ENCODE measurements at places on chromosomes 12 and 14.

DNA sequence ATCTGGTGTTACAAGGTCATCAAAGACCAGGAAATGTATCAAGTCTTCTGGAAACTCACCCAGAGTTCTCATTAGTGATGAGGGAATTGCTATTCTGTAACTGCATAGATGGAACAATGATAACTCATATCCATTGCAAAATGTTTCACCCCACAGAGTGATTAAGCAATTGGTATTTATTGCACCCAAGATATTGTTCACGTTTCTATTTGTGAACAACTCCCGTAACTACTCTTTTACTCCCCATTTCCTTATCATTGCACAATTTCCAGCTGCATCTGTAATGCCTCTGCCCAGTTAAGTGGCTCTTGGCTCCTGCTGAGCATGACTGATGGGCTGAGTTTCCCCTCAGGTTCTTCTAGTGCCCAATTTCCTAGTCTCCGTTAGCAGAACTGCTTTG, 108.7 kb upstream of the PRICKLE1 start:
- no peak for DNase-seq

DNA sequence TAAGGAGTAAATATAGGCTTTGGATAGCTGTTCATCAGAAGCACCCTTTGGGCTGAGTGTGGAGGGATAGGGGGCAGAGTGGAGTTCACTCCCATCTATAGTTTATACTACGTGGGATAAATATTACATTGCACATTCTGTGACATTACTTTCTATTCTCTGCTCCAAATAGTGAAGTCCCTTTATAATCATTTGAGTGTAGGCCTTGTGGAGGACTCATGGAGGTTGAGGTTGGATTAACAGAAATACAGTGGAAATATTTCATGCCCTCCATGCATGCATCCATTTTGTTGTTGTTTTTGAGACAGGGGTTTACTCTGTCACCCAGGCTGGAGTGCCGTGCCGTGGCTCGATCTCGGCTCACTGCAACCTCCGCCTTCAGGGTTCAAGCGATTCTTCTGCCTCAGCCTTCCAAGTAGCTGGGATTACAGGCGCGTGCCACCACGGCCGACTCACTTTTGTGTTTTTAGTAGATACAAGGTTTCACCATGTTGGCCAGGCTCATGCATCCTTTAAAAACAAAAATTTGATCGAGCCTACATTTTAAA, 1.4 kb downstream of the CHPT1 start:
- no peak for DNase-seq

GRCh38 chr14:88043529-88044443, 38.9 kb downstream of the GPR65 start:
- DNase-seq, result no peak

DNA sequence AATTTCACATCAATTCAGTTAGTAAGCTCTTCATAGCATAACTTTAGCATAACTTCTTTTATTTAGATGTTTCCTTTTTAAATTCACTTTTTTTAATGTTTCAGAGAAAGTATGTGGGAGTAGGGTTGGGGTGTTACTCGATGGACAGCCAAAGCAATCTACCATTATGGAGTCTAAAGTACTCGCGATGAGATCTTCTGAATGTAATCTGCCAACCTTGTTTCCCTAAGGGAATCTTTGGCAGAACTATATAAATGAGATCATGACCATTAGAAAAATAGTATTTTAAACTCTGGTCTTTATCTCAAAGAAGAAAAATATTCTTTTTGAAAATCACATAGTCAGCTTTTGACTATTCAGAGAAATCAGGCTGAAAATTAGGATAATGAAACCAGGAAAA, 103.9 kb downstream of the BBS10 start:
- no peak for DNase-seq

GRCh38 chr14:93946541-93947090, 19.5 kb downstream of the FAM181A start:
- DNase-seq, result no peak

DNA sequence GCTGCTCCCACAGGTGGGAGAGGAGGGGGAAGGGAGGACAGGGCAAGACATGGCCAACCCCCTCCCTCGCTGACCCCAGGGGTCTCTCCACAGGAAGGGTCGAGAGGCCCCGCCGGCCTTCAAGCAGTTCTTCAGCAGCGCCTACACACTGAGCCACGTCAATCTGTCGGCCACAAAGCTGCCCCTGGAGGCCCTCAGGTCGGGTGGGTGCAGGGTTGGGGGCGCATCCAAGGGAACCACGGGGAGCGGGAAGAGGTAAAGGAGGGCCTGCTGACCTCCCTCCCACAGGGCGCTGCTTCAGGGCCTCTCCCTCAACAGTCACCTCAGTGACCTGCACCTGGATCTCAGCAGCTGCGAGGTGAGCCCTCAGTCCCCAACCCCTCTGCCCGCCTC, 6.1 kb downstream of the CARMIL3 start:
- no peak for DNase-seq

DNA sequence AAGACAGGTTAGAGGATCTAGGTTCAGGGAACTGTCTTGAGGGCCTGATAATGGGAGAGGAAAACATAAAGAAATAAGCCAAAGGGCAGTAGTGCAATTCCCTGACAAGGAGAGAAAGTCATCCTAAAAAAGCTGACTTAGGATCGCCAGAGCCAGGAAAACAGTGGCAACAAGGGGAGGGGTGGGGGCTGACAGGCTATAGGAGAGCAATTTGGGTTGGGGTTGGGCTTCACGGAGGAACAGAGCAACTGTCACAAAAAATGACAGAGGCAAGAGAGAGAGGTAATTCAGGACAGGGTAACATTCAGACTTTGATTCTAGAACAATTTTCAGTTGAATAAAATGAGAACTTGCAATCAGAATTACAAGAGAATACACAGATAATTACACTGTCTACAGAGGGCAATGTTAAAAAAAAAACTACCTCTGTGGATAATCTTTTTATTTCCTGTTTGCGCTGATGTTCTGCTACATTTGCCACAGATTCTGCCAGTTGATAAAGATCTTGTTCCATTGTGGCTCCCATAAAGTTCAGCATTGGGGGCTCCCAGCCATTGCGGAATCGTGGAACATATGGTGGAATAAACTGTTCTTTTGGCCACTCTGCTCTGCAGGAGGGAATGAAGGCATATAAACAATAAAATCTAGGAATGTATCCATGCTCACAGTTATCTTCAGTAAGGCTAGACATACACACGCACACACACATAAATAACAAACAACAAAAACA, 138.6 kb downstream of the EPS8 start:
- no peak for DNase-seq

- DNase-seq, result no peak
Observed at GRCh38 chr14:94367347-94368242, 20.8 kb downstream of the SERPINA1 start.

DNA sequence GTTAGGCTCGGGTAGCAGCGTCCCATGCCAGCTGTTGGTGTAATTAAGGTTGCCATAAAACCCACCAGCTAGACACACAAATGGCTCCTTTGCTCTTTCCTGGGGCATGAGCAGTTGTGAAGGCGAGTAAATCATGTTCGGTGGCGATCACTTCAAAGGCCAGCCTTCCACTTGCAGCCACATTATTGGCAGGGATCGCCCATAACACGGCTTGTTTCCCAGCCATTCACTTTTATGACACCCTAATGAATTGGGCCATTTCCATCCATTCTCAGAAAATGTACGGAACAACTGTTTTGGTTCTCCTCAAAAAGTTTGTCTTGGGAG, 63.4 kb downstream of the BEGAIN start:
- no peak for DNase-seq

GRCh38 chr14:99732436-99733210, 48.5 kb downstream of the CYP46A1 start:
- DNase-seq, result no peak

- no peak for DNase-seq
Observed at GRCh38 chr12:130746546-130746945, 30.4 kb upstream of the RIMBP2 start.

DNA sequence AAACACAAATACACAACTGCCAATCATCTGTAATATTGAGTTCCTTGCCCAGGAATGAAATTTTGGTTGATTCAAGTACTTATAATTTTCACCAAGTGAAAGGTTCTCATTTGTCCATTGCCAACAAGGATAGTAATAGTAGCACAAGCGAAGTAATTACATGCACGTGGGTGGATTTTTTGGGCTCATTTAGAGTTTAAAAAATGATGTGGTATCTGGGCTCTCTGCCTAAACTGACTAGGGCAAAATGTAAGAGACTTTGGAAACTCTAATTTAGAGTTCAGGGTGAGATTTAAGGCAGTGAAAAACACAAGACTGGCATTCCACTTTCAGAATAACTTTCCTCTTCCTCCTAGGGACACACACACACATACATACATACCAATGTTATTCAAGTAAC, 111.7 kb downstream of the MYRFL start:
- no peak for DNase-seq

- no peak for DNase-seq
Observed at GRCh38 chr14:78451319-78451695, 281.1 kb downstream of the NRXN3 start.

GRCh38 chr12:41011939-41012338, 176.2 kb upstream of the PDZRN4 start:
- DNase-seq, result no peak

GRCh38 chr14:29529418-29529817, 398.2 kb downstream of the PRKD1 start:
- no peak for DNase-seq

- no peak for DNase-seq
Observed at GRCh38 chr12:57518920-57519795, 1.2 kb downstream of the DDIT3 start.

DNA sequence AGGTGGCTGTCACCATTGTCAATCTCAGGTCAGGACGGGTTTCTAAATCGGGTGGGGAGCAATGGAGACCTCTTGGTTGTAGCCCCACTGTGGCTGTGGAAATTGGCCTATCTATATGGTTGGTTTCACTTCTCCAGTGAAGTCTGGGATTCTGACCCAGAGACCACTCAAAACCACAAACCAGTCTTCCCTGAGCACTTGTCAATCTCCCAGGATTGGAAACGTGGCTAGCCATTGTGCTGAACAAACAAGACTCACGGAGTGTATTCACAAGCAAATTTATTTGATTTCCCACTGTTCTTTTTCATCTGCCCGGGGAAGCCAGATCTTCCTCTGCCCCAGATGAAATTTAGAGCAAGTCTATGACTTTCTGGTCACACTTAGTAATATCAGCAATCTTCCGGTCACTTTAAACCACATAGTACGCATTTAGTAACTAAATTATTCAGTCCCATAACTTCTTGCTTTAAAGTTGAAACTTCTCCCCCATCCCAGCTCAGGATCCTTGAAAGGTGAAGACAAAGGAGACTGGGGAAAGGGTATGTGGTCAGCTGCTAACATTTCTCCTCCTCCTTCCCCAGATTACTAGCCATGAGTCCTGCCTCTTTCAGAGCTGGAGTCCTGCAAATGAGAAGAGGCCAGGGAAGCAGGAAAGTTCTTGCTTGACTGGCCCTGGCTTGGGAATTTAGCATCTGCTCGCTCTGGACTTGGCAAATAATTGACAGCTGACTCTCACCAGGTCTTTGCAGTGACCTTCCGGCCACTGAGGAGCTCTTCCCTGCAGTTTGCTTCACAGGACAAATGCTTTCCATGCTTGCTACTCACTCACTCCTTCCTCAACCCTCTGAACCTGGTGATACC, 123.2 kb upstream of the MAX start:
- DNase-seq, result no peak

GRCh38 chr14:71121001-71121400, 213.7 kb downstream of the PCNX1 start:
- no peak for DNase-seq

- DNase-seq, result no peak
Observed at GRCh38 chr12:51234530-51234929, 4.1 kb upstream of the DAZAP2 start.

DNA sequence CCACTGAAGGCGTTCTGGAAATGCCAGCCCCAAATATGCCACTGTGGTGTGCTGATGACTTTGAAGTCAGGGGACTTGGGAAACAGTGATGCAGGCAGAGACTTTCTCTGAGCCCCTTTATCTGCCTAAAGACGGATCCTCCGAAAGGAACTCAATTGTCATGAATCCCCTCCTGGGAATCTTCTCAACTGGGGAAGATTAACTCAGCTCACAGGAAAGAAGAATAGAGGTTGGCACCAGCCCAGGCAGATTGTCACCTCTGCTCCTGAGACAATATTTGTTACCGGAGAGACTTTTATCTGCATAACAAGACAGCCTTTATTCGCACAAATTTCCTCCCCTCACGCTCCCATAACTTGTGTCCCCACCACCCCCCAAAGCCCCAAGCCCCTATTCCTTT, 414.4 kb downstream of the FUT8 start:
- DNase-seq, result no peak

- no peak for DNase-seq
Observed at GRCh38 chr12:122399592-122400373, 22.7 kb downstream of the CLIP1 start.

- DNase-seq, result no peak
Observed at GRCh38 chr12:2187195-2187945, 134.6 kb downstream of the CACNA1C start.

DNA sequence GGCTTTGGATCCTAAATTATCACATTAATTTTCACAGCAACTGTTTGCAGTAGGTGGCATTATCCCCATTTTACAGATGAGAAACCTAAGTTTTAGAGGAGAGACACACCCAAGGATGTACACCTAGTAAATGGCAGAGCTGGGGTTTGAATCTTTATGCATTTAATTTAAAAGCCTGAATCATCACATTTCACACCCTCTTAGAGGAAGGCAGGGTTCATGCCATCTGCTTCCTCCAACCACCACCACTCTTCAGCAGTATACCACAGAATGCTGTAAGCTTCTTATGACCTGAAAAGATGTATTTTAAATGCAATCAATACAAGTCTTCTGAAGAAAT, 90.3 kb downstream of the CRADD start:
- DNase-seq, result no peak

DNA sequence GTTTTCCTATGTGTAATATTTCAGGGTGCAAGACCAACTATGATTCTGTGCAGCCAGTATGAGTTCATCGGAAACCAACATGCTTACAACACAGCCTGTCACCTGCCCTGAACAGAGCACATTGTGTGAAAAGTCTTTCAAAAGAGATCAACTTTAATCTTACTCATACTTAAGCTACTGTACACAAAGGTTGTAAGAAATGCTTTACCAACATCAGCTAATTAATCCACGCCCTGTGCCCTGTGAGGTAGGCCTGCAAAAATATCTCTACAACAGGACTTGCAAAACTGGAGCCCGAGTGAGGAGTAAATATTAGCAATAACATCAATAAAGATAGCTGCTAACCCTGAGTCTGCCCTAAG, 15.1 kb downstream of the APPL2 start:
- no peak for DNase-seq

DNA sequence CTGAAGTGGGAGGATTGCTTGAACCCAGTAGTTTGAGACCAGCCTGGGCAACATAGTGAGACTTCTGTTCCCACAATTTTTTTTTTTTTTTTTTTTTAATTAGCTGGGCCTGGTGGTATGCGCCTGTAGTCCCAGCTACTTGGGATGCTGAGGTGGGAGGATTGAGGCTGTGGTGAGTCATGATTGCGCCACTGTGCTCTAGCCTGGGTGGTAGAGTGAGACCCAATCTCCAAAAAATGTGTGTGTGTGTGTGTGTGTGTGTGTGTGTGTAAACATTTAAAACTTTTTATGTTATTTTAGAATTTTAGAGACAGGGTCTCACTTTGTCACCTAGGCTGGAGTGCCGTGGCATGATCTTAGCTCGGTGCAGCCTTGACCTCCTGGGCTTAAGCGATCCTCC, 6.8 kb downstream of the PPP1R36 start:
- DNase-seq, result no peak

- DNase-seq, result no peak
Observed at GRCh38 chr14:92635031-92635430, 113.4 kb downstream of the LGMN start.
